BE2C (cell line): ENCODE measurements at places on chromosomes 16 and 17.

GRCh38 chr17:17416400-17417360 is 60.1 kb upstream of the MED9 start:
- no peak for DNase-seq

GRCh38 chr16:81601008-81601428 is 156.4 kb downstream of the CMIP start:
- no peak for DNase-seq

- no peak for DNase-seq
Observed at GRCh38 chr16:11583889-11584565, 2.7 kb downstream of the LITAF start.

- DNase-seq, result no peak
Observed at GRCh38 chr17:41796121-41796895, 9.8 kb upstream of the JUP start.

- DNase-seq, result no peak
Observed at GRCh38 chr16:87742781-87743490, 22.9 kb downstream of the KLHDC4 start.

DNA sequence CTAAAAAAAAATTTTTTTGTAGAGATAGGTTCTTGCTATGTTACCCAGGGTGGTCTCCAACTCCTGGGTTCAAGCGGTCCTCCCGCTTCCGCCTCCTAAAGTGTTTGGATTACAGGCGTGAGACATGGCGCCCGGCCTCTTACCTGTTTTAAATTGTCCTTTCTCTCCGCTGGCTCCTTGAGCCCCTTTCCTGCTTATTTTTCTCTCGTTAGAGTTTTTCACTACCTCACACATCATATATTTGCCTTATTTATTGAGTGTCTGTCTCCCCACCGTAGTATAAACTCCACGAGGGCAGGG is 760 bp upstream of the SEC14L5 start:
- DNase-seq, result no peak

DNA sequence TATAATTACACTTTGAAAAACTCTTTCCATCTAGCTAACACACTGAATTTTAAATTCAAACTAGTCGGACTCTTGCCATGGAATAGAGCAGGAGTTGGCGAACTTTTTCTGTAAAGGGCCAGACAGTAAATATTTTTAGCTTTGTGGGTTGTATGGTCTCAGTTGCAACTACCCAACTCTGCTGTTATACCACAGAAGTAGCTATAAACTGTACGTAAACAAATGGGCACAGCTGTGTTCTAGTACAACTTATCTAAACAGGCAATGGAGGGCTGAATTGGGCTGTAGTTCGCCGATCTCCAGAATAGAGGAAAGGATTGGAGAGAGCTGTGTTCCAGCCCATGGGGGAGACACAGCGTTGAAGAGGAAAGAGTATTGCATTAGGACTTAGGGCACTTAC is 8.7 kb downstream of the CNTROB start:
- DNase-seq, result no peak

GRCh38 chr16:2743007-2743810 is 9.2 kb upstream of the SRRM2 start:
- no peak for DNase-seq

- DNase-seq, result no peak
Observed at GRCh38 chr16:53089434-53090285, 34.9 kb downstream of the CHD9 start.

GRCh38 chr17:78381601-78382232 is 3.3 kb downstream of the PGS1 start:
- no peak for DNase-seq

DNA sequence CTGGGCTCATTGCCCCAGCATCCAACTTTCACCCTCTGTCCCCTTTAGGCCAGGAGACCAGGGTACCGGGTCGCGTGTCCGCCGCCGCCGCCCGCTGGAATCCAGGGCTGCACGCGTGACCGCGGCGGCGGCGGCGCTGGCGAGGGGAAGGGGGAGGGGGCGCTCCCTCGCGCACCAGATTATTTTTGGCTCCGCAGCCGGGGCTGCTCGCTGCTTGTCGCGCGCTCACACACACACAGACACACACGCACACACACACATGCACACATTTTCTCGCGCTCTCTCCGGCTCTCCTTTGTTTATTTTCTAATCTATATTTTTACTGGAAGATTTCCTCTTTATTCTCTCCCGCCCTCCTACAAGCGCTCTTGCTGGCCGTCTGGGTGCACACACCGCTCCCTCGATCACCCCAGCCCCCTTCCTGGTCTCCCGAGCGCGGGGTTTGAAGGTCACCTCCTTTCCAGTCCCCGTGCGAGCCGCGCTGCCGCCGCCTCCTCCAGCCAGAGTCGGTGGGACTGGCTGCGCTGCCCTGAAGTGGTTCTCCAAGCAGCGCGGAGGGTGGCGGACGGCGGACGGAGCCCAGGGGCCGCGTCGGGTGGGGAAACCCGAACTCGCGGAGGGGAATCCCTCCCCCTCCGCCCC is 921.4 kb upstream of the EEF2KMT start:
- DNase-seq, result no peak

DNA sequence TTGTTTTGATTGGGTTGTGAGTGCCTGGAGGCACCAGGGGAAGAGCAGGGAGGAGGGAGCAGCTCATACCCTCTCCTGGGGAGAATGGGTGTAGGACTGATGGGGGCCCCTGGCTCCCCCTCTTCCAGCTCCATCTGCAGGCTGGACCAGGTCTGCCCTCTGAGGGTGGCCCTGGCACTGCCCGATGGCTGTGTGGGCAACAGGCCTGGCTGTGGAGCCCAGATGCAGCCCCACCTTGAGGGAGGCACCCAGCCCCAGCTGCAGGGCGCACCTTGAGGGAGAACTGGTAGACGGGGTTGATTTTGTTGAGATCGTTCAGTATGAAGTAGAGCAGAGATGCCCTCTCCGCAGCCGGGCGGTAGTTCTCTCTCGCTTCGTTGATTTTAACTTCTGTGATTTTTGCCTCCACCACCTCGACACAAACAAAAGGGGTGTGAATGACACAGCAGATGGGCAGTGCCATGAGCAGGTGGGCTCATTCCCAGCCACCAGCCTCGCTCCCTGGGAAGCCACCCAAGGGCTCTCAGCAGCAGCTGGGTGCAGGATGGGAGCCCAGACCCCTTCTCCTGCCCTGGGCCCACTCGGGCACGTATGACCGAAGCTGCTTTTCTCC is 71.6 kb downstream of the PGS1 start:
- DNase-seq, result no peak

DNA sequence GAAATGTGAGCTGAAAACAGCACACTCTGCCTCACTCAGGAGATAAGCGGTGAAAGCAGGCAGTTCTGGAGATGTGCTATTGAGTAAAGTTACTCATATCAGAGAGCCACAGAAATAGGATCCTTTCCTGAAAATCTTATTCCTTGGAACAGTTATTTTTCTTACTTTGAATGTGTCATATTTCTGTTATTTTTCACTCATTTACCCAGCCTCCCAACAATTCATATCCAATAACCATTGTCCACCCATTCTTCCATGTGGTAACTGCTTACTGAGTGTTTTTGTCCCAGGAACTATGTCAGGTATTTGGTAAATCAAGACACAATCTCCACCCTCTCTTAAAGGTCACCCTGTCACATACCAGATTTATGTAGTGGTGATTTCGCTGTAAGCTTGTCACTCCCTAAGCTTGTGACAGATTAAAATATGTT is 144.9 kb downstream of the PARN start:
- no peak for DNase-seq

DNA sequence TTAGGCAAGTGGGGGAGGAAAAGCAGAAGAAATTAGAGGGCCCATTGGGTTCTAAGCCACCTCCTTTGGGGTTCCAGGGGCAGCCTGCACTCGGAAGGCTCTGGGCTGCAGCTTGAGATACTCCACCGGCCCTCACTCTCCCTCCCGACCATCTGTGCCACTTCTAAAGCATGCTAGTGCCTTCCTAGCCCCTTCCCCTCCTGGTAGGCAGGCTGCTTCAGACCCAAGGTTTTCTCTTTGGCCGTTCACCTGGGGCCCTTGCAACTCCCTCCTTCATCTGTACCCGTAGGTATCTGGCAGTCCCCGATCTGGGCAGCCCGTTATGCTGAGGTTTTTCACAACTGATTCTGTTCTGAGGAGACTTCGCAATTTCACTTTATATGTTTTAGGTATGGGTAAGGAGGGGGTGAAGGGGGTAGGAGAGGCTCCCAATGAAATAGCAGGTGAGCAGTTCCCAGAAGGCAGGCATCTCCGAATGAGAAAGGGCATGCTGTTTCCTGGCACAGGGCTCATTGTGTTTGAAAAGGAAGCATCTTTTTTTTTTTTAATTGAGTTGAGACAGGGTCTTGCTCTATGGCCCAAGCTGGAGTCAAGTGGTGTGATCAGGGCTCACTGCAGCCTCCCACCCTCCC is 98.7 kb downstream of the RAB11FIP4 start:
- DNase-seq, result no peak

DNA sequence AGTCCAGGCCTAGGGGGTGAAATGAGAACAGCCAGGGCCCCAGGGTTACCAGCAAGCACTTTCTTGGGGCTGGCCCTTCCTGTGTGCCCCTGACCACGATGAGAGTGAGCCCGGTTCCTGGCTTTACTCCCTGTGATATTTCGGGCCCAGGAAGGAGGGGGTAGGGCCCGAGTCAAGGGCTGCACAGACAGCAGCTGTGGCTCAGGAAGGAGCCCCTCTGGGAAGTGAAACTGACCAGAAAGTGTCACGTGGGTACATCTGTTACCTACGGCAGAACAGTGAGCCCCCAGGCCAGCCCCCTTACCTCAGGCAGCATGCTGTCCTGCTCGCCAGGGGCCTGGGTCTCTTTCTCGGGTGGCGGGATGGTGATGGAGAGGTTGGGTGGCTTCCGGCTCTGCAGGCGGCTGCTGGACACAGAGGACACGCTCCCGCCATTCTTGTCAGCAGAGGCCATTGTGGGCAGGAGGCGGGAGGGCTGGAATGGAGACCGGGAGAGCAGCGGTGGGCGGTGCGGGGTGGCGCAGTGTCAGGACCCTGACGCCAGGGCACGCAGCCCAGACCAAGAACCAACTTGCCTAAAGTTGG is 13.8 kb downstream of the AANAT start:
- no peak for DNase-seq

GRCh38 chr17:39634384-39634871 is 2.5 kb upstream of the STARD3 start:
- no peak for DNase-seq

- no peak for DNase-seq
Observed at GRCh38 chr17:73030501-73030921, 62.0 kb downstream of the SLC39A11 start.

DNA sequence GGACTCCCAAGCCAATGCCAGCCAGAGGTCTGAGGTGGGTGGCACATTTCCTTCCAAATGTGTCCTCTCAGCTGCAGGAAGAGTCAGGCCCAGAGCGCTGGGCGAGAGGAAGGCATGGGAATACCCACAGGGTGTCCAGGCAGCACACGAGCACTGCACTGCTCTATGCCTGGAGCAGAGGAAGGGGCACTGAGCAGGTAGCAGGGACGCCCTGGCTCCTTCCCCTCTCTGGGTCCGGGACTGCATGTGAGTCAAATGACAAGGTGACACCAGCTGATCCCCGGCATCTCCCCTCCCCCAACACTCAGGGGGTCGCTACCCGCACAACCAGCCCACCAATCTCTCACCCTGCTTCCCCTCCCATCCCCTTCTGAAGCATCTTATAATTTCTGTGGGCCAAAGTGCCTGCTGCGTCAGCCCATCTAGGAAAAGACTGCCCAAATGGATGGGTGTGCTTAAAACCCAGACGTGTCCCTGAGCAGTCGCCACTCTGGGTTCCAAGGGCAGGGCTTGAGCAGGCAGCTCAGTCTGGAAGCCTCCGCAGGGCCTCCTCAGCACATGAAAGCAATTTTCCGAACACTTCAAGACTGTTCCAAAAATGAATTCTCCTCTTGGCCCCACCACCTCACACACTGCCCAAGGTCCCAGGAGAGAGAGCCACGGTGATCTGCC is 12.0 kb upstream of the BCAR1 start:
- DNase-seq, result no peak

GRCh38 chr17:73215447-73215846 is 22.6 kb downstream of the COG1 start:
- DNase-seq, result no peak

- DNase-seq, result peak; percentile 33
Observed at GRCh38 chr16:28491230-28491969, 474 bp downstream of the CLN3 start.

GRCh38 chr16:88069397-88070168 is 118.3 kb downstream of the BANP start:
- DNase-seq, result no peak

DNA sequence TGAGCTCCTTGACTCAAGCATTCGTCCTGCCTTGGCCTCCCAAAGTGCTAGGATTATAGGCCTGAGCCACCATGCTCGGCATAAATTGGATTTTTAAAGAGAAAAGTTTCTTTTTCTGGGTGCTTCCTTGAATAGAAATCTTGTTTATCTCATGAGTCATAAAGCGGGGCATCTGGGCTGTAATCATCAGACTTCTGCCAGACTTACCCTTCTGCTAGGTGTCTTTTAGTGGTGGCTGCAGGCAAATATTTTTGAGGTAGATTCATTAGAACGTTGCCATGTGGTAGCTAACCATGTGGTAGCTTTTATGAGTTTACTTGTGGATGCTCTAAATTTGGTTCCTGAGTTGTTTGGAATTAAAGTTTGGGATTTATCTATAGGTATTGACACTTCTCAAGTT is 13.4 kb downstream of the PGS1 start:
- DNase-seq, result no peak

- peak; percentile 76 for DNase-seq
Observed at GRCh38 chr16:69324013-69324531, 6.3 kb downstream of the PDF start.

DNA sequence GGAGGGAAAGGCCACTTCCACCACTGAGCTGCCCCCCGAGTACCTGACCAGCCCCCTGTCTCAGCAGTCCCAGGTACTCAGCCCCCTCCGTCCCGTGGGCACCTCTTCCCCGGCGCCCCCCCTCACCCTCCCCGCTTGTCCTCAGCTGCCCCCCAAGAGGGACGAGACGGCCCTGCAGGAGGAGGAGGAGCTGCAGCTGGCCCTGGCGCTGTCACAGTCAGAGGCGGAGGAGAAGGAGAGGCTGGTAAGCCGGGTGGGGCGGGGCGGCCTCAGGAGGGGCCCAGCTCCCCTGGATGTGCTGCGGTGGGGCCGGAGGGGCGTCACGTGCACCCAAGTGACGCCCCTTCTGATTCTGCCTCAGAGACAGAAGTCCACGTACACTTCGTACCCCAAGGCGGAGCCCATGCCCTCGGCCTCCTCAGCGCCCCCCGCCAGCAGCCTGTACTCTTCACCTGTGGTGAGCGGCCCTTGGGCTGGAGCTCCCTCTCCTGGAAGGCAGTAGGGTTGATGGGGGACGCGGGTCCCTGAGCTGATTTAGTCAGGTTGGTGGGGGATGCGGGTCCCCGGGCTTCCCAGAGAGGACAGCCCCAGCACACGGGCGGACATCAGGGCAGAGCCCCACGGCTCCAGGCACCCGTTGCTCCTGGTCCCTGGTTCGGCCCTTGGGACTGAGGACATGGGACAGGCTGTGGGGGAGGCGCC is 9.5 kb upstream of the MRPL12 start:
- no peak for DNase-seq
